ENCODE measurements at places on chromosomes 4 and X.
A peak's percentile ranks its signal among the peaks of the same experiment; 100 is the strongest.

DNA sequence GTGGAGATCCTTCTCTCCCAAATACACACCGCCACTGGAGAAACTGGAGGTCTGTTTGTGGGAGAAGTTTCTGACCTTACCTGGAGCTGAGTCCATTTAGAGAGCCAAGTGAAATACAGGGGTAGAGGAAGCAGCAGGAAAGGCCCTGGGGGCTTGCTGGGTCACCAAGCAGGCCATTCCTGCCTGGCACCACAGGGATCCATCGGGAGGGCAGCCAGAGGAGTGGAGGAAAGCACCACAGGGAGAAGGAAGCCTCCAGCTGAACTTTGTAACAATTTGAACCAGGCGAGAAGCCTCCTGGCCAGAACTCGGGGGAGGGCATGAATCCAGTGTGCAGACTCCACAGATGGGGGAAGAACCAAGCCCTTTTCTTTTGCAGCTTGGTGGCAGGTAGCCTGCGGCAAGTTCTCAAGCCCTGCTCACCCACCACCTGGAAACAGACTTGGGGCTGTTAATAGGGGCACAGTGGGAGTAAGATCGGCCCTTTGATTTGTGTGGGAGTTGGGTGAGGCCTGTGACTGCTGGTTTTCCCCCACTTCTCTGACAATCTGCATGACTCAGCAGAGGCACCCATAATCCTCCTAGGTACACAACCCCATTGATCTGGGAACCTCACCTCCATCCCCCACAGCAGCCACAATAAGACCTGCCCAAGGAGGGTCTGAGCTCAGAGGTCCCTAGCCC, 94.6 kb downstream of the IRS4 start:
- no peak for DNase-seq

- no peak for DNase-seq
Measured at GRCh38 chrX:154113729-154114128, 16.2 kb upstream of the MECP2 start.

DNA sequence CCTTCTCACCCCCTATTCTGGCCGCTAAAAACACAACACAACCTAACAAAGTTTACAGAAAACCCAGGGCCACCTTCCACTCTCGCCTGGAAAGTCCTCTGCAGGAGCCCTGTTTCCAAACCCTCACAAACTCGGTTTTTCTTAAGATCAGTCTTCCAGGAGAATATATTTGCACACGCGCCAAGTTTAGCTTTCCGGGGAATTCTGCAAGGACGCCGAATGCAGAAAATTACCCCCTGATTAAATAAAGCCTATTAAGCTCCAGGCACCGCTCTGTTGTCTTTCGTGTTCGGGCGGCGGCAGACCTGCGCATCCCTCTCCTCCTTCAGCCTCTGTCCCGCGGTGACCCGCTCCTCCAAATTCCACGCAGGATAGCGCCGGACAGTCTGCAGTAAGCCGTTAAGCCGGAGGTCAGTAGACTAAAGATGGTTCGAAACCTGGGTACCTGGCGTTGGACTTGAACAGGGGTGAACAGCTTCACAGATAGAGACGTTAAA, 5.0 kb downstream of the MSX1 start:
- no peak for DNase-seq

DNA sequence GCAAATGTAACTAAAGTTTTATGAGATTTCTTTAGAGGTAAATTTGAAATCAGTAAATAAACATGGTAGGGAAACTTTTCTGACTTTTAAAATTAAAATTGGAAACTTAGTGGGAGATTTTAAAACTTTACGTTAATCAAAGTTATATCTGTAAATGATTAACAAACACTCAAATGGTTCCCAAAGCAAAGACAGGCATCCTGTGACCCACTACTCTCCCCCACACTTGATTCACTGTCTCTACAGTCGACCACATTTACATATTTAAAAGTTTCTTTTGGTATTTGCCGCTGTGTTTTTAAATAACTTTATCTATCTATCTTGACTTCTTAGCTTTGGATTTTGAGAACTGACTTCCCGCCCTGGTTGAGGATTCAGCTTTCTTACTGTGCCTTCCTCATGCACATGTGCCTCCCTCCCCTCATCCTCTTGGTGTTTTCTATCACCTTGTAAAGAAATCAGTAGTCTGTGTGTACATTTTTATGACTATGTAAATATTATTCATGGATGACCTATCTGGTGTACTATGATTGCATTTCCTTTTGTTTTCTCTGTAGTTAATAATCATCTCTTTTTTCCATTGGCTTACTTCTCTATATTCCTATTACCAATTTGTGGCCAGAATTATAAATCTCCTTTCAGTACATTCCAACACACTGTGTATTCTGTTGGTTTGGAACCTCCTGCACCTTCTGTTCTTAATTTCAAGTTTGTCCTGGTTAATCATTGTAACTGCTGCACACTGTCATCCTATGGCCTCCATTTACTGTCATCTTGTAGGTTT, 72.6 kb downstream of the WWC2 start:
- no peak for DNase-seq

GRCh38 chrX:69290292-69290691, 125.0 kb upstream of the PJA1 start:
- DNase-seq: no peak

- no peak for DNase-seq
Measured at GRCh38 chr4:150582146-150582872, at the start of gene MAB21L2. MAB21L2 (plus strand) TSS chr4:150582151; CDS start chr4:150583030, 879 bp downstream.

DNA sequence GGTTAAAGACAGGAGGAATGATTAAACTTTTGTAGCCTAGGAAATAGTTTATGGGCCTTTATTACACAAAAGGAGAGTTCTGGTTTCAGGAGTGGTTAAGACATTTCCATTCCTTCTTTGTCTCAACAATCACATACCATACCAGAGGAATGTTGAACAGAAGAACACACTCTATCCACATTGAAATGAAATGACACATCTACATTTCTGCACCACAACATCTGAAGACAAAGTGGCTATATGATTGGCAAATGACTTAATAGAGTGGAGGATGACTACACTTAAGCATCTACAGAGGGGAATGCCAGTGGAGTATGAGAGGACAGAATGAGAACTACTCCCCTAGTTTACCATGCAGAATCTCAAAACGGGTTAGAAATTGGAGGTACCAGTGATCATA, 8.0 kb downstream of the CYP2U1 start:
- DNase-seq: no peak

DNA sequence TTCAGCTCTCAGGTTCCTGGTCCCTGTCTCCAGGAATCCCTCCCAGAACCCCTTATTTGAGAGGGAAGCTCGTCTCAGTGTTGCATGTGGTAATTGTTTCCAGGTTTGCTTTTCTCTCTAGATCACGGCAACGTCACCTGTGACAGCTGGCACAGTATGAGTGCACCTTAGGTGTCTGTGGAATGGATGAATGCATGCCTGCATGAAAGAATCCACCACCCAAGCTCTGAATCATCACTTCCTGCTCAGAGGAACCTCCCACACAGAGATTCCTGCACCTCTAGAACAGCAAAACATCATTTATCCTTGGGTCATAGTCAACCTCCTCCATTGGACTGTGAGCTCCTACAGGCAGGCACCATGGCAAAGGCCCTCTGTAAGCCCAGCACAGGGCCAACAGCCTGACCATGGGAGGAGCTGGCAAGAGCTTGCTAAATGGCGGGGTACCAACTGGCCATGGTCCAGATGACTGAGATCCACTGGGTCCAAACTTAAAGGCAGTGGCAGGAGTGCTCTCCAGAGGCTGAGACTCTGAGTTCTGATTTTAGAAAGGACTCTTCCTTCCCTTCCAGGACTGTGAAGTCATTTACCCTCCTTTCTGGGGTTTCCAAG, 116.2 kb downstream of the SLC2A9 start:
- no peak for DNase-seq

DNA sequence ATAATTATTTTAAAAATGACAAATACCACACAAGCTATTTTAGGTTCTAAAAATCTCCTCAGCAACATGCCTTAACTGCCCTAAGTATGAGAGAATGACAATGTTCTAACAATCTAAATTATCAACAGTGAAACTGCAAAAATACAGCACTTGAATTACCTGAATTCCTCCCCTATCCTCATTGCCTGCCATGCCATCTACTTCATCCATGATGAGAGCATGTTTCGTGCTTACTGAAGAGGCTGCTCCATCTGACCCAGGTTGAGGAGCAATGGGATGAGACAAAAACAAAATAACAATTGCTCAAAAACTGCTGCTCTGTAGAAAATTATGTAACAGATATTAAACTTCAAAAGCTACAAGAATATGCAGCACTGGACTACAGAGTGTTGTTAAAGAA, 63.3 kb downstream of the RFC1 start:
- DNase-seq: no peak

DNA sequence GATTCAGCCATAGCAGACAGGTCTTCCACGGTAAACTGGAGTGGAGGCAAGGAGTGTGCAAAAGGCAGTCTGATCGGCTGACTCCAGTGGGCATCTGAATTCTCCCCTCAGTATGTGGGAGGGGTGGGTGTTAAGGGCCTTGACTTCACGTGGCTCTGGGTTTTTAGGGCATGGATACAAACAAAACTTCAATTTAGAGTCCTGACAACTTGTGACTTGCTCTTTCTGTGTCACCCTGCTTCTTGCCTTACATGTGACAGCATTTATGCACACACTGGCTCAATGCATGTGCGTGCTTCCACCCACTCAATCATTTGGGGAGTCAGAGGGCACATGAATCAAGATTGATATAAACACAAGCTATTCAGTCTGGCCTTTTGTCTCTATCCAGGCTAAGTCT, 17.5 kb downstream of the PLP1 start:
- no peak for DNase-seq

- DNase-seq: peak; percentile 70
Measured at GRCh38 chrX:149504915-149505651, at the start of gene IDS. IDS (minus strand) TSS chrX:149505306; CDS start chrX:149505137, 169 bp downstream.

- peak; percentile 79 for DNase-seq
Measured at GRCh38 chr4:139083956-139084803, 68.6 kb downstream of the NOCT start.

GRCh38 chrX:123884809-123885408, 25.1 kb downstream of the XIAP start:
- DNase-seq: peak; percentile 59

DNA sequence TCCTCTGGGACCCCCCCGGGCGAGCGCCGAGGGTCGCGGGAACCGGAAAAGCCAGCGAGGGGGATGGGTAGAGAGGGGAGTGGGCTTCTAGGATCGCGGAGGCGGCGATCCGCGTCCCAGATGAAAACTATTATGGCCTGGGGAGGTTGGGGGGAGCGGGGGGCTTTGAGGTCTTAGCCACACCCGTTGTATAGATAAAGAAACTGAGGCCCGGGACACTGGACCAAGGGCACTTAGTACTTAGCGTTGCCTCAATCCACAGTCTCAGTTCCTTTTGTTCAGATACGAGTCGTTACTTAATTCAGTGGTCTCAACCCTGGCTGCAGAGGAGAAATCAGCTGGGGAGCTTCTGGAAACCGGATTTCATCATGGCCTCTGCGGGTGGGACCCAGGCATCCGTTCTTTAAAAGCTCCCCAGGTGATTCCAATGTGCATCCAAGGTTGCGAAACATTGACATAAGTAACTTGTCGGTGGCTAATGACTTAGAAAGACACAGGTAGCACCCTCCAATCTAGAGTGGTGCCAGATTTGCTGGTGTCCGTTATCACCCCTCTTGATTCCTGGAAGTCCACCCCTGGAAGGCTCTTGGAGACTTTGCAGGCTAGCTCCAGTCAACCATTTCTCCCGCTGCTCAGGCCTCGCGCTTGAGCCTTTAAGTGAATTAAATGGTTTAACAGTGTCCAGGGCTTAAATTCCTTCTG, 90.7 kb downstream of the GEMIN8 start:
- DNase-seq: no peak

GRCh38 chr4:176377780-176378179, 58.0 kb downstream of the SPCS3 start:
- DNase-seq: peak; percentile 3

DNA sequence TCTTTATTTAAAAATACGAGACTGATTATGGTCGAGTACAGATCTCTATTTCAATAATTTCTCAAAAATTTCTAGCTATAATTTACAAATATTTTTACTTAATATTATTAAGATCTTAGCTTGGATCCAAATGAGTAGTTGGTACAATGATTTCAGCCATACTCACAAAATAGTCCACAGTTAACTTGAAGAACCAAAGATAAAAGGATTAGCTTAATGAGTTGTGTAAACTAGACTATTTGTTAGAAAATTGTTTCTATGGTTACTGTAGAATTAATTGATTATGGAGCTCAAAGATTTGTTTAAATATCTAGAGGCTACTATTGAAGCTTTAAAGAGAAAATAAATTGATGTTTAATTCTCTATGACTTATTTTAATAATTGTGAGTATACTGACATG, 1.6 kb downstream of the UGT2B10 start:
- no peak for DNase-seq

- no peak for DNase-seq
Measured at GRCh38 chr4:14087921-14088320, 460.4 kb upstream of the BOD1L1 start.

- DNase-seq: no peak
Measured at GRCh38 chr4:122705009-122705408, 27.5 kb upstream of the BBS12 start.

DNA sequence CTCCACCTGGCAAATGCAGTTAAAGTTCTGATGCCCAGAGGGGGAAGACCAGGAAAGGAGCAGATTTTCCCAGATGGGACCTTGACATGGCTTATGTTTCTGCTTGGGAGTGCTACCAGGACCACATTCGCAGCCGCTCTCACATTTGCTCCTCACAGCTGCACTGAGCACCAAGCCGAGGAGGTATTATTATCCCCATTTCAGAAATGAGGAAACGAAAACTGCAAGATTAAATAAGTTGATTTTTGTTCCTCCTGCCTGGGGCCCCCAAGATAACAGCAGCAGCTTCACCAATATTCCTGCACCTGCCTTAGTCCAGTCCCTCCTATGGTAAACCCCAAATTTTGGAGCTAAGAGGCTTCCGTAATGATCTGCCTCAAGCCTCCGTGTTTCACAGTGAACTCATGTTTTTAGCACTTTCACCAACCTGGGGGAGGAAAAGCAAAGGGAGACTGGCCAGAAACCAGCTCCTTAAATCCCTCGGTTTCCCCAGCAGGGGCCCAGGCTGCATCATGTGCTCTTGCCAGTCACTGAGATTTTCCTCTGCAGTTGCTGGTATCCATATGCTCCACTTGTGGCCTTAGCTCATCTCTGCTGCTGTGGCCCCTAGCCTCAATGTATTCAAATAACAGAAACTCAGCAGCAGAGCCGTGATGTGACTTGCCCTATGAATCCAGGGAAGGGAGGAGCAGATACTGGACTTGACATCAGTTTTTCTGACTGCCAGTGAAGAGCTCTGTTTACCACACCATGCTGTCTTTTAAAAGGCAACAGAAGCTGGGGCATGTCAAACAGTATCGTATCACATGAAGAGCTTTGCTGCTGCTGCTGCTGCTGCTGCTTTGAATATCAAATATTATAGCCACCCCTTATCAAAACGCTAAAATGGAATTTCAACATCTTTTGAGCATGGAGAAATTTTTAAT, 95.5 kb upstream of the KLHL13 start:
- no peak for DNase-seq
